ENCODE measurements at places on chromosomes 5 and 9.

- no peak for DNase-seq
Observed at GRCh38 chr9:125992557-125992956, 245.4 kb downstream of the PBX3 start.

GRCh38 chr5:160787240-160787639 lies 64.8 kb downstream of the ATP10B start:
- no peak for DNase-seq

DNA sequence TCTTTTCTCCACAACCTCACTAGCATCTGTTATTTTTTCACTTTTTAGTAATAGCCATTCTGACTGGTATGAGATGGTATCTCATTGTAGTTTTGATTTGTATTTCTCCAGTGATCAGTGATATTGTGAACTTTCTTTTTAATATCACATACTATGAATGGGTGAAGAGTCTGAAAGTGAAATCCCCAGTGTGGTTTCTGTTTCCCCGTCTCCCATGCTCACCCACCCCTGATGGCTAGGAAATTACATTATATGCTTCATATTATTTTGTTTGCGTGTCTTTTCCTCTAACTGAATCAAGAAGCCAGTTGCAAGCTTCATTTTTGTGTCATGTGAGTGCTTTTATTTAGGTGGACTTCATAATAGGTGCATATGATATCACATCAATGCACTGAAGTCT lies 171.1 kb downstream of the ARHGAP26 start:
- DNase-seq: no peak

DNA sequence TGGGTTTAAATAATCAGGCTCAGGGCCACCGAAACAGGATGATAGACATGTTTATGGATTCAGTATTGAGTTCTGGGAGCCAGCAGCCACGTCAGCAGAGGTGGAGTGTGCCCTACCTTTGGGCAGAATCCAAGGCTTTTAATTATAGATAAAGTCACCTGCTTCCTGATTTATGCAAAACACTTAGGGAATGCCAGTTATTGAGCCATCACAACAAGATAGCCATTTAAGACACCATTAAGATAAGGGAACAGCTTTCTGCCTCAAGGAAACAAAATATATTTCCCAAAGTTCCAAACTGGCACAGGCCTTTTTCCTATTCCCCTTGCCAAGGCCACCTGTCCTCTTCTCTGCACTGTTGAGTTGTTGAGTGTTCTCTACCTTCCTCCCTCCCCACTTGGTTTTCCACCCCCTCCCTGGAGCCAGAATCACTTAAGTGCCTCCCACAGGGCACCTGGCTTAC lies 2.4 kb downstream of the CCL28 start:
- no peak for DNase-seq

- no peak for DNase-seq
Observed at GRCh38 chr9:32503008-32503407, 23.0 kb downstream of the RIGI start.

- DNase-seq: no peak
Observed at GRCh38 chr5:123512611-123513461, 859 bp downstream of the CSNK1G3 start.

DNA sequence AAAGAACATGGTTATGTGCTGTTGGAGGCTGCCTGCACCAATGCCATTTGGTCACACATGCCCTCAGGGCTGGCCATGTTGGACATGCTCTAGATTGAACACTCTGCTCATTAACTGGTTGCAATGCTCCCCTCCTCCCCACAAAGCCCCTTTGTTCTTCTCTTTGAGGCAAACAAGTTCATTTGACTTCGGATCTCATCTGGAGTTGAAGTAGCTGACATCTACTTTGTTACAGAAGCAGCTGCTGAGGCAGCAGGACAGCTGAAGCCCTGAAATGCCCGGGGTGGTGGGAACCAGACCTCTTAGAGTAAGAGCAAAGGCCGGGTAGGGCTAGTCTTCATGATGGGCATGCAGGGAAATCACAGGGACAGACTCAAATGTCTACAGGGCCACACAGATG lies 123.5 kb downstream of the APBA1 start:
- no peak for DNase-seq

DNA sequence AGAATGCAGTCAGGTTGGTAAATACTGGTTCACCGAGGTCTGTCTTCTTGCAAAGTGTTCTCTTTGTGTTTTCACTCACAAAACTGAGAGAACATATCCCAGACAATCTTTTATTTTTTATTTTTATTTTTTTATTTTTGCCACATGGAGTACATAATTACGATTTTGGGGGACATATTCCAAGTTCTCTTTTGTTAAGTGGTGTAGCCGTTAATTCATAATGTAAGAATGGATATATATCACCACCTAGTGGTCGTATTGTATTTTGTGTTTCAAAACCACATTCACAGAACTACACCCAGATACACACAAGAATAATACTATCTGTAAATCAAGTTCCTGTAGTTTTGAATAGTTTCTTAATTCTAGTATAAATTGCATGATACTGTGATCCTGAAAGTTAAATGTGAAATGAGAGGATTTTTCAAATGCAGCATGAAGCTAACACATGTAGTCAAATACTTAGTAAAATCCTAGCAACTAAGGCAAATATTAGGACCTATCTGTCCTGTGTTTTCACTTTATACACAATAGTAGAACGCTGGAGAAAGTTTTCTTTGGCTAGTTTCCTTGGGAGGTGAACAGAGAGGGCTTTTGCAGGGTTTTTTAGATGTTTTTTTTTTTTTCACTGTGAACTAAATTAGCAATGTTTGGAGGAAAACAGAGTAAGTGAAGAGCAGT lies 92.7 kb downstream of the VCAN start:
- no peak for DNase-seq

DNA sequence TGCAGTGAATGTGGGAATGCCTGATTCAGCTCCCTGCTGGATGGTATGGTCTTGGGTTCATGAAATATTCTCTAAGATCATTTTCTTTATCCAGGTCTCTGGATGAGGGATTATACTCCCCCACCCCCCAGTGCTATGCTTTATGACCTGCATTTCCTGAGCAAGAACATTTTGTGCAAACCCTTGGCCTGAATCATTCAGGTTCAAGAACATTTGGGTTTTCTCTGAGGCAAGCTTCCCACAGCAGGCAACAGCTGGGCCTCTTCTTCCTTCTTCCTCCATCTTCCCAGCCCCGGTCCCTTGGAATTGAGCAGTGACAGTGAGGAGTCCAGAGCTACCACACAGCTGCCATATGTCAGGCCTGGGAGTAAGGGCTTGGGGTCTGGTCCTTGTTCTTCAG lies 58.6 kb upstream of the TNFSF15 start:
- DNase-seq: no peak

DNA sequence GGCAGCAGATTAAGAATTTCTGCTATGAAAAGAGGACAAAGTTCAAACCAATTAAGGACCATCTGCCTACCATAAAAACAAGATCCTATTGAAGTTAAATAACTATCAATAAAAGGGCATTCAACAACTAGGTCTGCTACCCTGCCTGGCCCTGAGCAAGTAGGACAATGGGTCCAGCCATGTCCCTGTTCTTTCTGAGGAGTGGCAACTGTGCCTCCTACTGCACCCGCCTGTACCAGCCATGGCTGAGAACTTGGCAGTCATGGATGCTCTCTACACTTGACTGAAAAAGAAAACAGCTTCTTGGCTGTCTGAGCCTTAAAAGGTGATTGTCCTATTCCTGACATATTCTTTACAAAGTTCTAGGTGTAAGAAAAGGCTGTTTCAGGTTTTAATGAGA lies 652.4 kb downstream of the PDE4D start:
- DNase-seq: no peak

DNA sequence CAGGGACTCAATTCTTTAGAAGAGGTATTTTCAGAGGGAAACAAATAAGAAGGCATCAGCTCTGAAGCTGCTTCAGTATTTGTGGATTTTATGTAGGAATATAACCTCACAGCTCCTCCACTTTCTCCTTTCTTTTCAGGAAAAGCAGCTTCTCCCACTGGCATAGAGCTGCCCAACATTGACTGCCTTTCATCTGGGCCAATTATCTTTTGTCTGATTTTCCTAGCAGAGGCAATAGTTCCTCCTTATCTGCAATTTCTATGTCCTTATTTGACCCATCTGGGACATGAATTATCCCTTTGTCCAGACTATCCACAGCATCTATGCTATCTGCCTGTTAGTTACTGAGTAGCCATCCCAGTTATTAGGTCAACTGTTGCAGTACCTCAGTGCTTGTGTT lies 1671.2 kb upstream of the ACO1 start:
- no peak for DNase-seq

GRCh38 chr5:37720550-37720952 lies 119.3 kb downstream of the GDNF start:
- no peak for DNase-seq

DNA sequence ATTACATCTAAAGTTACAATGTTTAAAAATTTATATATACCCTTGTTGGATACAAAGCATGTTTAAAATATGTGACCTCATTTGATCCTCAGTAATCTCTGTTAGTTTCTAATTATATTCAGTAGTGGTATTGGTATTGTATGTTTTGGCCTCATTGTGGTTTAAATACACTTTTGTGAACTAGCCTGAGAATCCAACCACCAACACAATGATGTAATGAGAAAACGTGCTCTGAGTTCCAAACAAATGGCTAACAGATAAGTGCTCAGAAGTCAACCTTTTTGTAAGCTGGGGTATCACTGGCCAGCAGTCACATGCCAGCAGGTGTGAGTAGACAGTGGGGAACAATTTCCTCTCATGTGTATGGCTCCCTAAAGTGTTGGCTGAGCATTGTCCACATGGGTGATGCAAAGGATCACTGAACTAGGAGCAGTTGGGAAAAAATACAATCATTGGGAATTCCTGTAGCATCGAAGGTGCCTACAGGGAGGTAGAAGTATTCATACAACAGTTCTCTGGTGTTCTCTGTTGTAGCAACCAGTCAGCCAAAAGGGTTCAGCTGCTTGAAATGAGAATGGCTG lies 56.1 kb downstream of the DOCK8 start:
- no peak for DNase-seq

- no peak for DNase-seq
Observed at GRCh38 chr5:120476063-120476462, 12.0 kb downstream of the PRR16 start.

GRCh38 chr9:38295764-38296163 lies 96.7 kb upstream of the ALDH1B1 start:
- no peak for DNase-seq

DNA sequence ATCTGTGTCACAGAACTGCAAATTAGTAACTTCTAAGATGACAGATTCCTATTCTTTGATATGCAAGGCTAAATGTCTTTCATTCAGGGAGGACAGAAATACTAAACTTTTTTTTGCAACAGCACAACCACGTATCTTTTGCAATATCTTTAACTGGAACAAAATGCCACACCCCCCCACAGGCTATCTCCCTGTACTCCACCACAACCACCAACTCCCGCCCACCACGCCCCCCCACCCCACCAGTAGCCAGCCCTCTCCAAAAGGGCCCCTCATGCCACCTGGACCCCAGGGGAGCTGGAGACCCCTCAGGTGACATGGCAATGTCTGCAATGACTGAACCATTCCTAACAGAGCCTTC lies 131.8 kb downstream of the ROR2 start:
- DNase-seq: no peak

Measured in cortex of kidney (tissue), 1 donor.